MM.1S (cell line): ENCODE measurements at places on chromosomes 2 and 18.
A peak's percentile ranks its signal among the peaks of the same experiment; 100 is the strongest.

DNA sequence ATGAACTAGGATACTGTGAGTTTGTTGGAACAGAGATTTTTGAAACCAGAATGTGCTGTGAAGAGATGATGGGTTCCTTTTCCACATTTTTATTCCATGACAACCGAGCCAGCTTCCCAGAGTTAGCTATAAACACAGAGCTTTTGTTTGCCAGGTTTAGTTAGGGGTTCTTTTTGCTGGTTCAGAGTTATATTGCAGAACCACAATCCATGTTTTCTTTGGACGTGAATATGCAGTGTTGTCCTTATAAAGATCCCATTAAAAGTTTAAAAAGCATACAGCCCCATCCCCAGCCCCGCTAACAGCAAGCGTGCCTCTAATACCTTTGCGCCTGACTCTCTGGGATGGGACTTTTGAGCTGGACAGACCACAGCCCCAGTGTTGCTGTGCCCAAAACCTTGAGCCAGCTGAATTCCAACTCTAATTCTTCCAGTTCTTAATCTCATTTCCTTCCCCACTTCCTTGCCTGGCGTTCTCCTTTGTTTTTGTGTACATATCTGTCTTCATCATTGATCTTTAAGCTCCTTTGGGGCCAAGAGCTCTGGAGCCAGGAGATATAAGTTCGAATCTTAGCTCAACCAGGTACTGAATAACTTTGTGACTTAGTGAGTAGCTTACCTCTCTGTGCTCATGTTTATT lies 72.3 kb downstream of the SPATS2L start:
- no peak for DNase-seq
- H3K27me3 ChIP-seq = no peaks in the 10 kb centered on the region
- peaks cover 82% of the 10 kb centered on the region for H3K4me1 ChIP-seq

DNA sequence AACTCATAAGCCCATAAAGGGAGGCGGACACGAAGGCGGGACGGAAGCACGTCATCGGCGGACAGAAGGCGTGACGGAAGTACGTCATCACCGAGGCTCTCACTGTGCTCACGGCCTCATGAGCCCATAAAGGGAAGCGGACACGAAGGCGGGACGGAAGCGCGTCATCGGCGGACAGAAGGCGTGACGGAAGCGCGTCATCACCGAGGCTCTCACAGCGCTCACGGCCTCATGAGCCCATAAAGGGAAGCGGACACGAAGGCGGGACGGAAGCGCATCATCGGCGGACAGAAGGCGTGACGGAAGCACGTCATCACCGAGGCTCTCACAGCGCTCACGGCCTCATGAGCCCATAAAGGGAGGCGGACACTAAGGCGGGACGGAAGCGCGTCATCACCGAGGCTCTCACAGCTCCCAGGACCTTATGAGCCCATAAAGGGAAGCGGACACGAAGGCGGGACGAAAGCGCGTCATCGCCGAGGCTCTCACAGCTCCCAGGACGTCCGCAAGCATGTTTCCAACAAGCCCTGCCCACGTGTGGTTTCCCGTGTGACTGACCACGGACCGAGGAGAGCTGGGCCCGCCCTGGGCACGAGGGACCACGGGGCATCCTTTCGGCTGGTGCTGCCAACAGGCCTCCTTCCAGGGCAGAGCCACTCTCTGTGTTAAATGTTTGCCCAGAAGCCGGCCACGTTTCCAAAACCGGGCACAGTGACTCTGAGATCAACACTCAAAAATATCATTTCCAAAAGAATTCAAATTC lies 182.7 kb upstream of the SALL3 start:
- no peak overlapping the region for H3K27ac ChIP-seq
- no peaks in the 10 kb centered on the region for H3K27me3 ChIP-seq
- no peaks in the 10 kb centered on the region for H3K4me1 ChIP-seq

GRCh38 chr2:141611981-141612380 lies 518.8 kb downstream of the LRP1B start:
- H3K27ac ChIP-seq = no peak overlapping the region
- no peak for DNase-seq
- H3K36me3 ChIP-seq = no peaks in the 10 kb centered on the region
- no peaks in the 10 kb centered on the region for H3K4me1 ChIP-seq
- no peaks in the 10 kb centered on the region for H3K27me3 ChIP-seq

DNA sequence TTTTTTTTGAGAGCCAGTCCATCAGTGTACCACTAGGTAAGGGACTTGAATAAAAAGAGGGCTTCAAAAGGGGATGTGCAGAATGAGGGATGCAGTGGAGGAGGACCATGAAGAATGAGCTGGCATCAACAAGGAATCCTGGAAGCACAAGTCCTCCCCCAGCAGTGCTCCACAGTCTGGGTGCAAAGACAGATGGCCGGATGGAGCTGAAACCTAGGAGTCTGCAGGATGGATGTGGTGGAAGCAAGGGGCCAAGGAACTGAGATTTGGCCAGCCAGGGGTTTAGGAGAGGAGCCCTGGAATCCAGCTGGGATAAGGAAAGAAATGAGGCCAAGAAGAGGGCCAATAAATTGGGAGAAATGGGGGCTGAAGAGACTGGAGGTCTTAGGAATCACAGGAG lies 51.8 kb upstream of the RAB6C start:
- H3K27ac ChIP-seq = no peak overlapping the region
- no peaks in the 10 kb centered on the region for H3K36me3 ChIP-seq
- no peak for DNase-seq
- H3K4me3 ChIP-seq = no peak overlapping the region
- no peaks in the 10 kb centered on the region for H3K4me1 ChIP-seq

GRCh38 chr2:120775194-120775593 lies 39.5 kb downstream of the GLI2 start:
- H3K27ac ChIP-seq = no peak overlapping the region
- H3K4me1 ChIP-seq = no peaks in the 10 kb centered on the region
- no peaks in the 10 kb centered on the region for H3K36me3 ChIP-seq
- no peak overlapping the region for H3K4me3 ChIP-seq

- no peak for DNase-seq
- no peaks in the 10 kb centered on the region for H3K27me3 ChIP-seq
- no peak overlapping the region for H3K27ac ChIP-seq
- H3K4me1 ChIP-seq = no peaks in the 10 kb centered on the region
These were observed 37.4 kb upstream of the ALPP start for GRCh38 chr2:232341061-232341738.

DNA sequence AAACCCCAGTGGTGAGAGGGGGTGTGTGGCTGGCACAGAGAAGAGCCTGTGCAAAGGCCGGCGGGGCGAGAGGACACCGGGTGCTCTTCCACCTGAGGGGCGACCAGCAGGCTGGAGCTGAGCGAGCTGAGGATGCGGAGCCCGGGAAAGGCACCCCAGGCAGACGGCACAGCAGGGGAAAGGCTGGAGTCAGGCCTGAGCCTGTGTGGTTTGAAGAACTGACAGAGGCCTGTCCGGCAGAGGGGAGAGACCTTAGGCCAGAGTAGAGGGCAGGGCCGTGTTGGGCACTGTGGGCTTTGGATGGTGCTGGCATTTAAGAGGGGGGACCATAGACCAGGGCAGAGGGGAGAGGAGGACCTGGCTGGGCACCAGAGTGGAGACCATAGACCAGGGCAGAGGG lies 149.8 kb downstream of the RTP5 start:
- H3K4me1 ChIP-seq = peaks cover 25% of the 10 kb centered on the region
- no peak overlapping the region for H3K4me3 ChIP-seq
- no peak for DNase-seq
- H3K36me3 ChIP-seq = no peaks in the 10 kb centered on the region
- no peak overlapping the region for H3K27ac ChIP-seq

- H3K36me3 ChIP-seq = no peaks in the 10 kb centered on the region
- H3K4me3 ChIP-seq = no peak overlapping the region
These were observed 58.8 kb upstream of the SIX2 start for GRCh38 chr2:45067859-45068570.

GRCh38 chr18:23524213-23524707 lies 20.9 kb downstream of the RMC1 start:
- H3K36me3 ChIP-seq = peaks cover under 1% of the 10 kb centered on the region
- H3K27me3 ChIP-seq = no peaks in the 10 kb centered on the region
- H3K4me1 ChIP-seq = peaks cover 14% of the 10 kb centered on the region
- DNase-seq = no peak
- no peak overlapping the region for H3K27ac ChIP-seq

GRCh38 chr2:19351499-19351898 lies 6.9 kb downstream of the OSR1 start:
- H3K27me3 ChIP-seq = peaks cover 50% of the 10 kb centered on the region
- H3K36me3 ChIP-seq = no peaks in the 10 kb centered on the region
- no peak for DNase-seq
- no peak overlapping the region for H3K27ac ChIP-seq
- H3K4me1 ChIP-seq = peaks cover 13% of the 10 kb centered on the region; the same call in 1 of the 2 replicates

DNA sequence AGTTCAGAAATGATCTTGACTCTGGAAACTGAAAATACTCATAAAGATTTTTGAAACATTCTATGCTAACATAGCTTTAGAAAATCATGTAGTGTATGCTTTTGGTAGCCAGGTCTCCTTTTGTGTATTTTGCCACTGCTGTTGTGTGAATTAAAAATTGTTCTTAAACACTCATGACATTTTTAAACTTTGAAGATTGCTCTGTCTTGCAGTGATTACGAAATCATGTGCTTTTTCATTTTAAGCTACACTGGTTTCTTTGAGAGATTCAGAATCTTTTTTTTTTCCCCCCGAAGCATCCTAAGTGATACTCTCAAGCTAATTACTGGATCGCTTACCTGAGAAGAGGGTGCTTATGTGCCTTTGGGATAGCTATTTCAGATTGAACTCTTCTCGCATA lies 60.0 kb downstream of the ANKRD12 start:
- no peak for DNase-seq
- H3K4me3 ChIP-seq = no peak overlapping the region
- H3K4me1 ChIP-seq = no peaks in the 10 kb centered on the region; the same call in 1 of the 2 replicates
- no peak overlapping the region for H3K27ac ChIP-seq
- peaks cover 26% of the 10 kb centered on the region for H3K36me3 ChIP-seq
- no peaks in the 10 kb centered on the region for H3K27me3 ChIP-seq

DNA sequence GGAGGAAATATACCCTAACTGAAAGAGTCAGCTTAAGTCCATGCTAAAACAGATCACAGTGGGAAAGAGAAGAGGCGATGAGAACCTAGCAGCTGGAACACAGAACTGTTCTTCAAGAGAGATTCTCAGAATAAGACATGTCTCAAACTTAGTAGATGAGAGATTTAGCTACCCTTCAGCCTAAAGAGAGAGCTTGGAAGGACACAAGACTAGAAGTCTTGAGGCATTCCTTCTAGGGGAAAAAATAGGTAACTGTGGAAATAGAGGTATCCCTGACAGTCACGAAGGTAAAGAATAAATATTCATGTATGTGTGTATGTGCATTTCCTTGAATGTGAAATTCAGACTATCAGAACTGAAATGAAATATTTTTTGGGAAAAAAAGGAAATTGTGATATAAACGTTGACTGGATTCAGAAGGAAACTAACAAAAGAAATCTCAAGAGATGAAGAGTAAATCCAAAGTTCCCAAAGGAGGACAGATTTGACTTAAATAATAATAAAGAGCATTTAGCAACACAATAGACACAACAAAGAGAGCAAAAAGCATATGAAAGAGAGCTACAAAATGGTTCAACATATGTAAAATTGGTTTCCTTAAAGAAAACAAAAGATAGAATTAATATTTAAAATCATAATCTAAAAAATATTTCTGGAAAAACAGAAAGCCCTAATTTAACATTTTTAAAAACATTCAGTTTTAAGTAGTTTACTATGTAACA lies 258.7 kb downstream of the LRP1B start:
- H3K36me3 ChIP-seq = no peaks in the 10 kb centered on the region
- DNase-seq = no peak
- H3K4me1 ChIP-seq = no peaks in the 10 kb centered on the region
- no peak overlapping the region for H3K27ac ChIP-seq
- no peak overlapping the region for H3K4me3 ChIP-seq
- H3K27me3 ChIP-seq = no peaks in the 10 kb centered on the region

DNA sequence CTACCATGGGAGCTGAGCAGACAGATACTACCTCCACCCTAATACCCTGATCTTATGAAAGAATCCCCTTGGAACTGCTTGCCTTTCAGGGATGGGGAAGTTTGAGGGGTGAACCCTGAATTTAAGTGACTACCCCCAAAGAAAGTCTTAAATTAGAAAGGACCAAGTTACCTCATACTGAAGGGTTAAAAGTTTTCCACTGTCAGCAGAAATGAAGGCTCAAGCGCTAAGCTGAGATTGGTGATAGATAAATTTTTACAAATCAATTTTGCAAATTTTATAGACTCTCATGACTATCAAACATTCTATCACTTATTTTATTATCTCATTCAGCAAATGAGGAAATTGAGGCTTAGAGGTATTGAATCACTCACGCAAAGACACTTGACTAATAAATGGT lies 233.2 kb upstream of the THSD7B start:
- no peaks in the 10 kb centered on the region for H3K27me3 ChIP-seq
- no peak overlapping the region for H3K27ac ChIP-seq
- no peak for DNase-seq
- H3K36me3 ChIP-seq = no peaks in the 10 kb centered on the region
- H3K4me1 ChIP-seq = no peaks in the 10 kb centered on the region
- no peak overlapping the region for H3K4me3 ChIP-seq

GRCh38 chr2:109180786-109181185 lies 51.8 kb downstream of the SH3RF3 start:
- DNase-seq = no peak
- no peaks in the 10 kb centered on the region for H3K36me3 ChIP-seq
- no peaks in the 10 kb centered on the region for H3K27me3 ChIP-seq
- H3K4me1 ChIP-seq = peaks cover 12% of the 10 kb centered on the region
- H3K27ac ChIP-seq = no peak overlapping the region
- H3K4me3 ChIP-seq = no peak overlapping the region

DNA sequence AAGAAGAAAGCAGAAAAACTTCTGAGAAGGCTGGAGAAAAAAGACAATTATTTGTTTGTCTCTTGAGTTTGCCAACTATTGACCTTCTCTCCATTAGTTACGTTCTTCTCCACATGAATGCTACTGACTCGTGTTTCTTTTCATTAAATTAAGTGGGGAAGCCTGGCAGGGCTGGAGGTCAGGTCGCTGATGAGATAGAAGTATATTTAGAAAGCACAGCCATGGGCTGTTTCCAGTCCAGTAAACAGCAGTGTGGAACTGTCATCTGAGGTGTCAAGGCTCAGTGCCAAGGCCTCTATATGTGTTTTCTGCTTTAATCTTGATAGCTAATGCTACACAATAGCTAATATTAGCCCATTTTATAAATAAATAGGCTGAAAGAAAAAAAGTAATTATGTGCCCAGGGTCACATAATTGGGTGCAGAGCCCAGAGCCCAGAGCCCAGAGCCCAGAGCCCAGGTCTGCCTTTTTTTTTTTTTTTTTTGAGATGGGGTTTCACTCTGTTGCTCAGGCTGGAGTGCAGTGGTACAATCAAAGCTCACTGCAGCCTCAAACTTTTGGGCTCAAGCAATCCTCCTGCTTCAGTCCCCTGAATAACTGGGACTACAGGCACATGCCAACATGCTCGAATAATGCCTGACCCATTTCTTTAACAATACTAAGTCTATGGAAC lies 6.3 kb downstream of the MSGN1 start:
- DNase-seq = no peak
- H3K4me3 ChIP-seq = no peak overlapping the region
- no peaks in the 10 kb centered on the region for H3K27me3 ChIP-seq
- H3K4me1 ChIP-seq = no peaks in the 10 kb centered on the region
- no peak overlapping the region for H3K27ac ChIP-seq

GRCh38 chr18:2104620-2105462 lies 466.5 kb downstream of the METTL4 start:
- no peaks in the 10 kb centered on the region for H3K4me1 ChIP-seq
- no peak overlapping the region for H3K4me3 ChIP-seq
- H3K36me3 ChIP-seq = no peaks in the 10 kb centered on the region
- DNase-seq = peak; percentile 43
- no peaks in the 10 kb centered on the region for H3K27me3 ChIP-seq

- no peaks in the 10 kb centered on the region for H3K27me3 ChIP-seq
- H3K4me1 ChIP-seq = peaks cover 49% of the 10 kb centered on the region
- no peaks in the 10 kb centered on the region for H3K36me3 ChIP-seq
- H3K27ac ChIP-seq = no peak overlapping the region
- DNase-seq = no peak
These were observed 58.9 kb upstream of the STK17B start for GRCh38 chr2:196230061-196230854.
